LNCaP clone FGC (cell line): ENCODE measurements at places on chromosomes 3 and 15.

- no peak for DNase-seq
These were observed 39.7 kb downstream of the SEMA5B start for GRCh38 chr3:122987736-122988319.

GRCh38 chr3:196666001-196666867 lies 26.7 kb downstream of the NRROS start:
- DNase-seq = no peak

- no peak for DNase-seq
These were observed 77.5 kb downstream of the LPP start for GRCh38 chr3:188231456-188231855.

- DNase-seq = no peak
These were observed 194.4 kb downstream of the KBTBD8 start for GRCh38 chr3:67192466-67192865.

GRCh38 chr15:80923668-80924067 lies 66.0 kb downstream of the MESD start:
- no peak for DNase-seq

GRCh38 chr15:95972041-95972553 lies 358.4 kb upstream of the NR2F2 start:
- no peak for DNase-seq

DNA sequence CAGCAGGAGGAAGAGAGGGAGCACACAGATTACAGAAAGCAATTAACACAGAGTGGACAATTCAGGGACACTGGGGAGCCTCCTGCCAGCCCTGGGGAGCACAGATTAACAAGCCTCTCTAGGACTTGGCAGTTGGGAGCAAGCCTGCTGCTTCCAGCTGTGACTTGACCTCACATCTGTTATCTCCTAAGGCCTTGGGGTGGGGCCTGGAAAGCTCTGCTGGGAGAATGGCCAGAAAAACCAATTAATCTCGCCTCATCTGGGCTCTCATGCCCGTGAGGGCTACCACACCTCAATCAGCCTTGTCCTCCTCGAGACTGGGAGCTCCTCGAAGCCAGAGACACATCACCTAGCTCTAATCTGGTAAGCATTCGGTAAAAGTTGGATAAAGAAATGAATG lies 39.1 kb downstream of the SEMA5B start:
- DNase-seq = no peak

- DNase-seq = no peak
These were observed 8.7 kb downstream of the SLC27A2 start for GRCh38 chr15:50190723-50191122.

- no peak for DNase-seq
These were observed 43.0 kb downstream of the FBN1 start for GRCh38 chr15:48602358-48603122.

GRCh38 chr3:130699765-130700164 lies 46.9 kb downstream of the PIK3R4 start:
- DNase-seq = peak; percentile 14

- DNase-seq = no peak
These were observed 40.8 kb upstream of the ATP2B2 start for GRCh38 chr3:10546181-10546624.

GRCh38 chr3:11335056-11335608 lies 62.9 kb downstream of the ATG7 start:
- DNase-seq = peak; percentile 33

DNA sequence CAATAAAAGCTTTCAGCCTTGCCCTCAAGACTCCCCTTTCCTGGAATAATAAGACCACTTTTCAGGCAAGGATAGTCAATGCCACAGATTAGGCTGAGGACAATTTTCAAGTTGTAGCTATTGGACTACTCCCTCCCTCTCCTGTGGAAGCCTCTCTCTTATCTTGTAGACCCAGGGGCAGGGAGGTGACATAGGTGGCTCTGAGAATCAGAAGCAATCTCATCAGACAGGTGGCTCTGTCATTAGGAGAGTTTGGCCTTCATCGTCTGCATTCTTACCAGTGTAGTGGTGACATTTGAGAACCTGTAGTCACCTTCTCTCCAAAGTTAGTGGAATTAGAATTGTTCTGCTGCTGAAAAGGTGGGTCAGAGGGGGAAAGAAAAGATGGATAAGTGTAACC lies 80.0 kb downstream of the LARS2 start:
- no peak for DNase-seq

- DNase-seq = no peak
These were observed 4.9 kb downstream of the UBR1 start for GRCh38 chr15:43100971-43101370.
